ENCODE measurements at places on chromosomes 3 and 15.

- no peak for DNase-seq
These were observed 5.0 kb downstream of the TMEM207 start for GRCh38 chr3:190444576-190445145.

DNA sequence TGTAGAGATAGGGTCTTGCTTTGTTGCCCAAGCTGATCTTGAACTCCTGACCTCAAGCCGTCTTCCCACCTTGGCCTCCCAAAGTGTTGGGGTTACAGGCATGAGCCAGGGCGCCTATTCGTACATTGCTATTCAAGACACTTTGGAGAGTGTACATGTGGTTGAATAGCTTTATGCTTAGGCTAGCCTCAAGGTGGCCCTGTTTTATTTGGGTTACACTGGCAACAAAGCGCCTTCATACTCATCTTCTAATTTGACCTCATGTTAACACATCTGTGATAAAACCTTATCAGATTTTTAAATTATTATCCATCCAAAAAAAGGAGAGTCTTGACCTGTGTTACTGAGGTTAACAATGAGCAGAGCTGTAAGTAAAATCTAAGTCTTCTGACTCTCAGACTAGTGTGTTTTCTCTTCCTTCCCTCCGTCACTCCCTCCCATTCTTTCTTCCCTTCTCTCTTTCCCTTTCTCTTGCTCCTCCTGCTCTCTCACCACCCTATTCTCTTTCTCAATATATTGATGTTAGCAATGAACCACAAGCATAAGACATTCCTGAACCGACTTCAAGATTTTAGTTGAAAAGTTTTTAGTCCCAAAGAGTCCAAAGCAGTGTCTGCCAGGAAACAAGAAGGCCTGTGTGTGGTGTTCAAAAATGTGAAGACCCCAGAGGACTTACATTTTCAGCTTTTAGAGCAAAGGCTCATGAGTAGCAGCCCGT lies 603.7 kb upstream of the CFAP20DC start:
- DNase-seq: no peak

DNA sequence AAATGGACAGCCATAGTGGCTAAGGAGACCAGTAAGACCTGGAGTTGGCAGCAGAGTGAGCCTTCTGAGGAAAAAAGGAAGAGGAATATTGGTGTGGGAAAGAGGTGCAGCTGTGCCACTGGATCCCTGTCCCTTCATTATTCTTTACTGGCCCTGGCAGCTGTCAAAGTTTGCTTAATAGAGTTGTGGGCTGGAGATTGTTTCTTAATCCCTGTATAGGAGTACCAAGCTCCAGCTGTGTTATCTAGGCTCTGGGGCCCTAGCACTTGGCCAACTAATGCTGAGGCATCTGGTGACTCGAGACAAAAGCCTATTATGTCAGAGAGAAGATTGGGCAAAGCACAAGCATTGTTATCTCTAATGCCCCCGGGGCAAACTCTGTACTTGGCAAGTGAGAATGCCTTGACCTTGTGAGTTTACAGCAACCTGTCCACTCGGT lies 61.4 kb downstream of the ZNF609 start:
- no peak for DNase-seq

- DNase-seq: no peak
These were observed 9.3 kb downstream of the B2M start for GRCh38 chr15:44720460-44721176.

DNA sequence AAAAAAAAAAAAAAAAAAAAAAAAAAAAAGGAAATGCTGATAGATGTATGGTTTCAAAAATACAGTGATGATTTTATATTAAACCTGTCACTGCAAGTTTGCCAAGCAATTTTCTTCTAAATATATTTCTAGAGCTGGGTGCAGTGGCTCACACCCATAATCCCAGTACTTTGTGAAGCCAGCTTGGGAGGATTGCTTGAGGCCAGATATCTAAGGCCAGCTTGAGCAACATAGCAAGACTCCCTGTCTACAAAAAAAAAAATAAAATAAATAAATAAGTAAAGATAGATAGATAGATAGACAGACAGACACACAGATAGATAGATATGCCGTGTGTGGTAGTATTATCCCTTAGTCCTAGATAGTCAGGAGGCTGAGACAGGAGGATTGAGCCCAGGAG lies 41.4 kb upstream of the ST3GAL6 start:
- DNase-seq: no peak

GRCh38 chr3:190746531-190746930 lies 116.0 kb downstream of the GMNC start:
- DNase-seq: no peak

GRCh38 chr15:39165020-39165706 lies 415.7 kb upstream of the THBS1 start:
- DNase-seq: no peak

DNA sequence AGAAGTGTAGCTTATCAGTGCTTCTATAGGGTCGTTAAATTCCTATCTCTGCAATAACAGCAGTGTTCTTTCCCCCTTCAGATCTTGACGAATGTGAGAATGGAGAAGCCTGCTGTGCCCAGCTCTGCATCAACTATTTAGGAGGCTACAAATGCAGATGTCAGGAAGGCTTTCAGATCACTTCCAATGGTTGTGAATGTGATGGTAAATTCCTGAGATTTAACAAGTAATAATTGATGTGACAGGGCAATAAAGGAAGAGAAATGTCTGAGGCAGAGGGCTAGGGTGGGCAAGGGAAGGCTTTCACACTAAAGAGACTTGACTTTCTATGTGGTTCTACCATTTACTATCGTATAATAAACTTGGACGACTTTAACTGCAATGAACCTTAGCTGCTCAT lies 711.7 kb upstream of the GOLIM4 start:
- DNase-seq: no peak

DNA sequence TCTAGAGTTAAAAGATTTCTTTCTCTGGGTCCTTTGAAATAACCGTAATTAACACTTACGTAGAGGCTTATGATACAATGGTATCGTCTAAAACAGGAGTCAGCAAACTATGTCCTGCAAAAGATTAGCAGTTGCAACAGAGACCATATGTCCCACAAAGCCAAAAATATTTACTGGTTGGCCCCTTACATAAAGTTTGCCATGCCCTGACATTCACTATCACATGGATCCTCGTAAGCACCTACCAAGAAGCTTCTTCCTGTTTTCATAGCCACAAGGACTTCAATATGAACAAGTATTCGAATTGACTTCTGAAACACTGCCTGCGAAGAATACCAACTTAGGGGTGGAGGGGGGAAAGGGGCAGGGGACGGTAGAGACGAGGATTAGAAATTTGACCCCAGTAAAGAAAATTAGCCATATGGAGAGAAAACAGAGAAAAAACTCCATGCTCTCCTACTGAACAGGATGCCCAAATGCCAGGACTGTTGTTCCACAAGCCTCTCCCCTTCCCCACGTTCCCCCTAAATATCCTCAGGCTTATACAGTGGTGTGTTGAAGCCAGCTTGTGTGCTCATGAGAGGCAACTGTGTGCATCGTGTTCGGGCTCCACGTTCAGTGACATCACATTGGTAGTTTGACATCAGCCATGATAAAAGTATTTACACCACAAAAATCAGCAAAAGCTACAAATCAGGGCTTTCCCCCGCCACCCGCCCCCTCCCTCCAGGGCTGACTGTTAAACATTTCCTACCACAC lies 144.1 kb upstream of the HES1 start:
- DNase-seq: no peak

GRCh38 chr15:35145336-35145735 lies 60.2 kb upstream of the NANOGP8 start:
- no peak for DNase-seq

GRCh38 chr3:172270557-172271166 lies 177.6 kb downstream of the GHSR start:
- DNase-seq: no peak

DNA sequence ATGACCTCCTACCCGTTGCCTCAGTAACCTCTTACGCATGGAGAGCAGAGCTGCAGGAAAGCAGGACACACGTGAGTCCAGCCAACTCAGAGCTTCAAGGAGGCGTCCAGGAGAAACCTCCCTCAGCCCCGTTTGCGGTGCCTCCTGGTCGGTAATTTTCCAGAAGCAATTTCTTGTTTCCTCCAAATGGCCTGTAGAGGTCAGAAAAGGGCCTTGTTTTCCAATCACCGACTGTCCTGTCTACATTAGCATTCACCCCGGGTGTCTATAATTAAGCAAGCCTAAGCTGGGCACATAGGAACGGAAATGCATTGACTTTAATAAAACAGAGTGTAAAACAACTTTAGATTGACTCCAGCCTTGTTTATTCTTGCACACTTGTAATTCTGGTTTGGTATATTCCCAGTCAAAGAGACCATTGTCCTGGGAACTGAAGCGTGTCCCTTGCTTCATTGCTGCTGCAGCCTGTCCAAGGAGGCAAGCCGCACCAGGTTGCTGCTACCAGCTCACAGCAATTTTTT lies 836.2 kb downstream of the AGBL1 start:
- no peak for DNase-seq

DNA sequence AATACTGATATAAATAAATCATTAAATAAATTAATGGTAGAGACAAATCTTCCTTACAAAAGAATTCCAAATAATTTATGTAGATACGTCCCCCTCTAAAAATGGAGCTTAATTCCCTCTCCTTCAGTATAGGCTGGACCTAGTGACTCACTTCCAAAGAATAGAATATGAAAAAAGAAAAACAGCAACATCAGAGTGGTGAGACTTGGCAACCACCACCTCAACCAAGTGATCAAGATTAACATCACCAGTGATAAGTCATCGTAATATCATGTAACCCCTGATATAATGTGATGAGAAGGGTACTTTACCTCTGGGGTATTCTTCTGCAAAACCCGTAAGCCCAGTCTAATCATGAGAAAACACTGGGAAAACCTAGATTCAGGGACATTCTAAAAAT lies 13.4 kb downstream of the GOLGB1 start:
- DNase-seq: no peak

GRCh38 chr3:46312991-46313390 lies 40.9 kb upstream of the CCR2 start:
- DNase-seq: no peak

DNA sequence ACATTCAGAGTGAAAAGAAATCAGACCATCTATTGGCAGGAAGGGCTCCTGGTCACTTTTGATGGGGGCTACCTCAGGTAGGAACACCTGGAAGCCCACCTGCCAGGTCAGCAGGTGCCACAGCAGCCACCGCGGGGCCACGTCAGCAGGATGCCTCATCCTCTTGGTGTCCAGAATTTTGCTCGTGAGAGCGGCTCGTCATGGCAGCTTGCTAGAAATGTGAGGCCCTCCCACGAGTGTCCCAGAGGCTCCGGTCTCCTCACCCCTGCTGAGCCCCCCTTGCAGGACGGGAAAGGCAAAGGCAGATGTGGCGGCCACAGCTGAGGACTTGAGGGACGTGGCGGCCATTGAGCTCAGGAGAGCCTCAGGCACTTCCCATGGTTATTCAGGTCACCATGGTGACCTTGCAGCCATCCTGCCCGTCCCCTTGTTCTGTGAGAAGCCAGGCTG lies 129.4 kb downstream of the LRRK1 start:
- DNase-seq: no peak

DNA sequence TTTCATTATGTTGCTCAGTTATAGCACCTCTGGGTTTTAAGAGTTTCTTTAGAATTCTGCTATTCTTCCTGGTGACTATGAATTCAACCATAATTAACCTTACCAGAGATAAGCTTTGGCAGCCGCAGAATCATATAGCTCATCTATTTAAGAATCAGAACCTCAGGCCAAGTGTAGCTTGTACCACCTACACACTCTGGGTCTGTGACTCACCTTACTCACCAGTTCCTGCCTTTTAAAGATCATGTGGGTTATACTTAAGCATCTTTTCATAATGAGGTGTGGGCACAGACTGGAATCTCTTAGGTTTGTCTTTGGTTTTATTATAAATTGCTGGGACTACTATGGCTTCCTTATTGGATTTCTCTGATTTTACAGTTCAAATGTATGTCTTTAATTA lies 21.9 kb downstream of the CDV3 start:
- DNase-seq: no peak

GRCh38 chr3:49724586-49724985 lies 835 bp upstream of the GMPPB start:
- no peak for DNase-seq

GRCh38 chr3:105360003-105360402 lies 6.7 kb upstream of the ALCAM start:
- DNase-seq: no peak

- DNase-seq: no peak
These were observed 47.4 kb downstream of the CLDN18 start for GRCh38 chr3:138057384-138057783.

DNA sequence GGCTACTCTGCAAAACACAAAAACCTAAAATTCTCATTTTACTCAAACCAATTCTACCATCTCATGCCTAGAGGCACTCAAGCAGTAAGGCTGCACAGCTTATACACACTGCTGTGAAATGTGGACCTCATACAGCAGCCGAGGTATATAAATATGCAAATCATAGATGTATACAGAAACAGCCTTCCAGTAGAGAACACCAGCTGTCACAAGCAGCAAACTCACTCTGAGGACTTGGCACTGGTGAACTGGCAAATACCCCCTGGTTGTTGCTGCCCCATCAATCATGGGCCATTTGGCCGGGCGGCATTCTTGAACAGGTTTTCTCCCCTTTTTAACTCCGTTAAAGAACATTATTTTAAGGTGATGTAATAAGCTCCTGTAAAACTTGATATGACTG lies 378.0 kb downstream of the LSAMP start:
- no peak for DNase-seq

- DNase-seq: no peak
These were observed 21.4 kb upstream of the CSPG4 start for GRCh38 chr15:75733761-75734651.

- DNase-seq: no peak
These were observed 232.0 kb downstream of the KCNMB2 start for GRCh38 chr3:178768072-178768864.

- DNase-seq: no peak
These were observed 52.4 kb upstream of the NR2E3 start for GRCh38 chr15:71757741-71758530.

- no peak for DNase-seq
These were observed 237.9 kb downstream of the OCA2 start for GRCh38 chr15:27861171-27861570.

- no peak for DNase-seq
These were observed 49.3 kb downstream of the FBLN2 start for GRCh38 chr3:13598201-13598600.

- no peak for DNase-seq
These were observed 199.7 kb upstream of the CNTN3 start for GRCh38 chr3:74814181-74814580.

GRCh38 chr3:175664911-175665310 lies 805.8 kb downstream of the NAALADL2 start:
- DNase-seq: no peak

DNA sequence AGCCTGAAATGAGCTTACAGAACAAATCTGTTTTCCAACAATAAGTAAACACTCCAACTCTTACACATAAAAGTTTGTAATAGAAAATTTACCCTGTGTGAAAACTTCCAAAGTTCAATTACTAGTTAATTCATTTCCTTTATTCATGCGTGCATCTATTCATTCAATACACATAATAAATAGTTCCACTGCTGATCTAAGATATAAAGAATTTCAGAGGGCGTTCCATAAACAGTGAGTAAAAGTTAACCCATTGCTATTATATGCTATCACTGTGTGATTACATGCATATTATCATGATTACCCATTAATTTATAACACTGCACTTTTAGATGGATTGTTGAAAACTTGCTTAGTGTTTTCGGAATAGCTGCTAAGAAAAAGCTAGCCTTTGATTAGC lies 36.2 kb upstream of the CFAP20DC start:
- DNase-seq: no peak
